ENCODE measurements at places on chromosomes 11 and 22.

- DNase-seq: no peak
Observed at GRCh38 chr11:22133776-22134175, 59.1 kb upstream of the ANO5 start.

DNA sequence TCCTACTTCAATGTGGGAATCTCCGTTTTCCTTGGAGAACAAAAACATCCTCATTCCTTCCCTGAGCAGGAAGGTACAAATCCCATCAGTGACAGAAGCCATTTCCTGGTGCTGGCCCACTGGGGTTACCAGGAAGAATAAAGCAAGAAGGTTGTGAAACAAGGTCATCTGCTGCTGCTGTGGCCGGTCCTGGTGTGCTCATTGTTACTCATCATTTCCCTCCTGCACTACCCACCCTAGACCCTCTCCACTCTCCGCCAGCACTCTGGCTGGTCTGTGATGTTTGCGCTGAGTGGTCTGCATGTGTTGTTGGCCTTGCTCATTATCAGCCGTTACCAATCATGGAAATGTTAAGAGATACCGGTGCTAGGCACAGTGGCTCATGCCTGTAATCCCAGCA, 37.0 kb downstream of the OSBP2 start:
- no peak for DNase-seq

- no peak for DNase-seq
Observed at GRCh38 chr11:75939992-75940391, 125.0 kb downstream of the UVRAG start.

DNA sequence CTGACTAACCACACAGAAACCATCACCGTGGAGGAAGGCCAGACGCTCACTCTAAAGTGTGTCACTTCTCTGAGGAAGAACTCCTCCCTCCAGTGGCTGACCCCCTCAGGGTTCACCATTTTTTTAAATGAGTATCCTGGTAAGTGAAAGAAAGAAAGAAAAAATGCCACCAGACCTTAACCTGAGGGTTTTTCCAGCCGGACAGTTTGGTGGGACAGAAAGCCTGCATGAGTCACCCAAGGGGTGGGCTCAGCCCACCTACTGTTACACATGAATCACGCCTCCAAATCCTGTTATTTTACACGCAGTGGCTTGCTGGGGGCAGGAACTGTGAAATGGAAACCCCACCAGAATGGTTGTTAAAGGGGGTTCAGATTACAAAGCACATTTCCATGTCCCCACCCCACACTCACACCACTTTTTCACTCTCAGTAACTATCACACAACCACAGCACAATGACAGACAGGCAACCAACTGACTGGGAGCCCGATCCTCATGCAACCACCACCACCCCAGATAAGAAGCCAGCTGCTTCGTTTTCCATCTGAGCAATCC, 11.9 kb downstream of the CRTAM start:
- DNase-seq: peak; percentile 44

DNA sequence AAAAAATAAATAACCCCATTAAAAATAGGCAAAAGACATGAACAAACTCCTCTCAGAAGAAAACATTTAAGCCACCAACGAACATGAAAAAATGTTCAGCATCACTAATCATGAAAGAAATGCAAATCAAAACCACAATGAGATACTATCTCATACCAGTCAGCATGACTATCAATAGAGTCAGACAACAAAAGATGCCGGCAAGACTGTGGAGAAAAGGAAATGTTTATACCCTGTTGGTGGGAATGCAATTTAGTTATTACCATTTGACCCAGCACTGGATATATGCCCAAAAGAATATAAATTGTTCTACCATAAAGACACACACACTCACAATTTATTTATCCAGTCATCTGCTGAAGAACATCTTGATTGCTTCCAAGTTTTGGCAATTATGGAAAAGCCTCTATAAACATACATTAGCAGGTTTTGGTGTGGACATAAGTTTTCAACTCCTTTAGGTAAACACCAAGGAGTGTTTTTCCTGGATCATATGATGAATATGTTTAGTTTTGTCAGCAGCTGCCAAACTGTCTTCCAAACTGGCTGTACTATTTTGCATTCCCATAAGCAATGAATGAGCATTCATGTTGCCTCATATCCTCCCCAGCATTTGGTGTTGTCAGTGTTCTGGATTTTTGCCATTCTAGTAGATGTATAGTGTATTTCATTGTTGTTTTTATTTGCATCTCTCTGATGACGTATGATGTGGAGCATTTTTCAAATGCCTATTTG, 28.0 kb downstream of the OR8D1 start:
- DNase-seq: no peak

GRCh38 chr11:79329561-79329960, 111.3 kb downstream of the TENM4 start:
- no peak for DNase-seq

DNA sequence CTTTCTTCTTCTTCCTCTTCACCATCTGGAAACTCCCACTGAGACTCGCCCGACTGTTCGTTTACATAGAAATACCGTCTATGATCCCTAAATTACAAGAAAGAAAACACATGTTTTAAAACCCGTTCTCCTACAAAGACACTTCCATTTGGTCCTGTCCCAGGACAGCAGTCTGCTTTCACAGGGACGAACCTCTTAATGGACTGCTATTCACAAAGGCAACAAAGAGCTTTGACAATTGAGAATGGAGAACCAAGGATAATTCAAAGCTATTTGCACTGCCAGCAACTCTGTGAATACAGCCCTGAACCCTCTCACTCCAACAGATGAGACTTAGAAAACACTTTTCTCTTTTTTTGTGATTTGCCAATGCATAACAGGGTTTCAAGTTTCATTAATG, 16.3 kb upstream of the AGBL2 start:
- DNase-seq: no peak

- no peak for DNase-seq
Observed at GRCh38 chr11:69295995-69296889, 2.3 kb downstream of the MYEOV start.

- DNase-seq: no peak
Observed at GRCh38 chr11:11569936-11570491, 51.8 kb downstream of the GALNT18 start.

GRCh38 chr11:8777907-8778767, 95.5 kb downstream of the RPL27A start:
- DNase-seq: no peak

Data from activated CD4-positive, alpha-beta T cell treated with anti-CD3 and anti-CD28 coated beads for 48 hours (primary cell).